GM23248 (cell line): ENCODE measurements at places on chromosomes 2 and 18.
A peak's percentile ranks its signal among the peaks of the same experiment; 100 is the strongest.

DNA sequence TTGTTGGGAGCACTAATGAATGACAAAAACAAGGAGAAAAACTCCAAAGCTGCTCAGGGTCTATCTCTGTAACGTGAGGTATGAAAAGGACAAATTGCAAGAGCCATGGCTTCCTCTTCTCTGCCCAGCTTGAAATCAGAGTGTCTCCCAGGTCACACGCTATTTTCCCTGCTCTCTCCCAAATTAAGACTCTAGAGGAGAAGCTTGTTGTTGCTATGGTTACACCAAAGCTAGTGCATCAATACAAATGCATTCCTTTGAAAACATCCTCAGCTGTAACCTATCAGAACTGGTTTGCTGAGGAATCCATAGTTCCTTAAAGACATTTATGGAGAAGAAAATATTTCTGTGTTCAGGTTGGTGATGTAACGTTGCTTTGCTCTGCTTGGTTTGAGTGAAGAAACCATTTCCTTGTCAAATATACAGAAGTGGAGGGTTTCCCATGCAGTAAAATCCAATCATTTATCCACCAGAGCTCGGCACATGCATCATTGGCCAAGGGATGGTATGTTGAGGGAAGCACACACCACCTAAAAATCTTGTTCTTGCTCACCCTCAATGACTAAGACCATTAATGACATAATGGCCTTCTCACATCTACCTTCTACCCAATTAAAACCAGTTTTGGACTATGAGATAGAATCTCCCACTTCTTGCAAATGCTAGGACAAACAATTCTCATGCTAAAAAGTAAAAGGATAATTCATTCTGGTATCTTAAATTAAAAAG is 2135.6 kb upstream of the CELF4 start:
- no peak for DNase-seq
- H3K27ac ChIP-seq, result no peak overlapping the region
- H3K27me3 ChIP-seq, result no peaks in the 10 kb centered on the region
- H3K4me3 ChIP-seq, result no peak overlapping the region
- no peaks in the 10 kb centered on the region for H3K4me1 ChIP-seq

DNA sequence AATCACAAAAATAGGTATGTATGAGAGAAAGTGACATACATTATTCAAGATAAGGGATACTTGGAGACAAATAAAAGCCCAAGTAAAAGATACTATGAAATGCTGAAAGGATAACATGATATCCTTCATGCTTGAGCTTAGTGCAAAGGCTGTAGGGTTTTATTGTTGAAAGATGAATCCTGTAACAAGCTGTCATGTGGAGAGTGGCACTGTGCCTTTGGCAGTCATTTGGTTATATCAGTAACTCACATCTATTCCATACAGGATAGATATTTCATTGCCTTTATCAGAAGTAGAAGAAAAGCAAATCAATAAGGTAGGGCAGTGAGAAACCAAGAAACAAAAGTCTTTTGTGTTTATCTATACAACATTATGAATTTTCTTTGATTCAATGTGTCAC is 211.0 kb downstream of the ZNF385B start:
- no peak overlapping the region for H3K4me3 ChIP-seq
- H3K4me1 ChIP-seq, result peaks cover 4% of the 10 kb centered on the region
- no peaks in the 10 kb centered on the region for H3K27me3 ChIP-seq
- no peaks in the 10 kb centered on the region for H3K36me3 ChIP-seq

GRCh38 chr18:34847408-34847807 is 137.3 kb downstream of the DTNA start:
- no peaks in the 10 kb centered on the region for H3K36me3 ChIP-seq
- DNase-seq, result no peak
- no peaks in the 10 kb centered on the region for H3K27me3 ChIP-seq
- no peaks in the 10 kb centered on the region for H3K4me1 ChIP-seq
- no peak overlapping the region for H3K4me3 ChIP-seq

- DNase-seq, result peak; percentile 84
- no peaks in the 10 kb centered on the region for H3K27me3 ChIP-seq
- H3K4me3 ChIP-seq, result peak overlapping the region; percentile 63
- H3K4me1 ChIP-seq, result peaks cover 4% of the 10 kb centered on the region; the same call in 1 of the 2 replicates
- H3K27ac ChIP-seq, result no peak overlapping the region
These were observed 43.9 kb upstream of the RAB11FIP5 start for GRCh38 chr2:73156539-73157124.

- no peak overlapping the region for H3K4me3 ChIP-seq
- H3K27me3 ChIP-seq, result no peaks in the 10 kb centered on the region
- no peak for DNase-seq
- no peaks in the 10 kb centered on the region for H3K36me3 ChIP-seq
- no peak overlapping the region for H3K27ac ChIP-seq
These were observed 251.1 kb downstream of the NCKAP5 start for GRCh38 chr2:133317178-133317577.

GRCh38 chr2:88933980-88934379 is 242.5 kb downstream of the RPIA start:
- no peak overlapping the region for H3K27ac ChIP-seq
- no peaks in the 10 kb centered on the region; the same call in 1 of the 2 replicates for H3K27me3 ChIP-seq
- DNase-seq, result no peak

- no peak for DNase-seq
- H3K4me3 ChIP-seq, result no peak overlapping the region
- no peak overlapping the region for H3K27ac ChIP-seq
- H3K4me1 ChIP-seq, result no peaks in the 10 kb centered on the region
- H3K27me3 ChIP-seq, result no peaks in the 10 kb centered on the region
- H3K36me3 ChIP-seq, result no peaks in the 10 kb centered on the region
These were observed 148.5 kb upstream of the CBLN2 start for GRCh38 chr18:72692595-72692994.

- DNase-seq, result no peak
- H3K27me3 ChIP-seq, result no peaks in the 10 kb centered on the region
- no peak overlapping the region for H3K4me3 ChIP-seq
- H3K36me3 ChIP-seq, result no peaks in the 10 kb centered on the region
These were observed 180.3 kb downstream of the FHOD3 start for GRCh38 chr18:36477776-36478175.

- H3K36me3 ChIP-seq, result no peaks in the 10 kb centered on the region
- no peak overlapping the region for H3K4me3 ChIP-seq
- H3K4me1 ChIP-seq, result 0 out of 2 replicates have a peak, but pooled peaks cover 6% of the 10 kb centered on the region
- H3K27ac ChIP-seq, result no peak overlapping the region
- DNase-seq, result no peak
These were observed 43.1 kb downstream of the MOGAT1 start for GRCh38 chr2:222714361-222715241.

- no peak for DNase-seq
- H3K4me3 ChIP-seq, result peak overlapping the region; percentile 98
- H3K27ac ChIP-seq, result no peak overlapping the region
These were observed 657 bp downstream of the ATP8B1 start for GRCh38 chr18:57802213-57803102.

- H3K4me3 ChIP-seq, result no peak overlapping the region
- H3K4me1 ChIP-seq, result peaks cover 18% of the 10 kb centered on the region
- peak; percentile 81 for DNase-seq
- H3K27me3 ChIP-seq, result no peaks in the 10 kb centered on the region
These were observed 22.5 kb upstream of the RAB27B start for GRCh38 chr18:54805571-54806334.

- DNase-seq, result no peak
- H3K36me3 ChIP-seq, result peaks cover 17% of the 10 kb centered on the region
- H3K4me1 ChIP-seq, result peaks cover 4% of the 10 kb centered on the region; the same call in 1 of the 2 replicates
These were observed 3.3 kb downstream of the BCS1L start for GRCh38 chr2:218662827-218663226.

GRCh38 chr2:65800998-65801397 is 368.6 kb upstream of the SPRED2 start:
- DNase-seq, result peak; percentile 41
- H3K27me3 ChIP-seq, result peaks cover 3% of the 10 kb centered on the region; the same call in 1 of the 2 replicates
- no peaks in the 10 kb centered on the region for H3K4me1 ChIP-seq
- no peak overlapping the region for H3K4me3 ChIP-seq
- H3K36me3 ChIP-seq, result no peaks in the 10 kb centered on the region

DNA sequence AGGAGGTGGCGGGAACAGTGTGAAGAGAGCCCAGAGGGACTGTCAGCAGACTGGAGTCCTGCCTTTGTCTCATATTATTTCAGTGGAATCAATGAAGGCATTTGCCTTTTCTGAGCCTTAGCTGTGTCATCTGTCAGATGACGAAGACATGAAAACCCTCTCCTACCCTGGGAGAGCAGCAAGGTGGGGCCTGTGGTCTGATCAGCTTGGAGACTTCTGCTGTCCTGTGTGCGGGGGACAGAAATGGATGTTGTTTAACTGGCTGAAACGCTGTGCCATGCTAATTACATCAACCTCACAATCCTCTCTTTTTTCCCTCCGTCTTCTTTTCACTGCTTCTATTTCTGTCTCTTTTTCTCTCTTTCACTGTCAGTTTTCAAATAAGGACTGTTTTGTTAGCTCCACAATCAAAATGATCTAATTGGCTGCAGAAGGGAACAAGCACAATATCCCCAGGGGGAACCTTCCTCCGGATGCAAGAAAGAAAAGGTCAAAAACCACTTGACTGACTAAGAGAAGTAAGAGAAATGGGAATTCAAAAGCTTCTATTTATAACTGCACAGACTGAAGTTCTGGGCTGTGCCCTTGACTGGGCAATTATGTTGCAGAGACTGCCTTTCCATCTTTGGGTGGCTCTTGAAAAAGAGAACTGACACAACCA is 340.1 kb downstream of the CLIP4 start:
- peaks cover 20% of the 10 kb centered on the region for H3K4me1 ChIP-seq
- no peaks in the 10 kb centered on the region for H3K27me3 ChIP-seq
- no peak overlapping the region for H3K27ac ChIP-seq
- no peak overlapping the region for H3K4me3 ChIP-seq
- no peaks in the 10 kb centered on the region for H3K36me3 ChIP-seq

DNA sequence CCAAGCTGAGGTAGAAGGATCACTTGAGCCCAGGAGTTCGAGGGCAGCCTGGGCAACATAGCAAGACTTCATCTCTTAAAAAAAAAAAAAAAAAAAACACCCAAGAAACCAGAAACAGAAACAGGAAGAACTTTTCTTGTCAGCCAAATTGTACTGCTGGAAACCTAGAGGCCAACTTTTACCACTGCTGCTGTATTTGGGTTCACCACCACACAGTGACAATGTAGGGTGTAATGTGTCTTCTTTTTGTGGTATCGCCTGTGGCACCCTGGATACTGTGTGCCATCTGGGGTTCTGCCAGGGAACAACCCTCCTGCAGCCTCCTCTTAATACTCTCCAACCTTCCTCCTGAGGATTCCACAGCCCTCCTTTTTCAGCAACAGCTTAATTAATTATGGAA is 72.6 kb downstream of the STK39 start:
- H3K4me3 ChIP-seq, result no peak overlapping the region
- no peaks in the 10 kb centered on the region for H3K36me3 ChIP-seq
- no peak overlapping the region for H3K27ac ChIP-seq

- H3K27ac ChIP-seq, result peak overlapping the region; percentile 69
- peaks cover 20% of the 10 kb centered on the region for H3K4me1 ChIP-seq
- no peaks in the 10 kb centered on the region for H3K27me3 ChIP-seq
- H3K4me3 ChIP-seq, result peak overlapping the region; percentile 89
- peak; percentile 23 for DNase-seq
These were observed 984 bp downstream of the CCDC88A start for GRCh38 chr2:55418512-55419232.

GRCh38 chr2:74691929-74692328 is 37.9 kb downstream of the SEMA4F start:
- no peaks in the 10 kb centered on the region for H3K36me3 ChIP-seq
- peaks cover 3% of the 10 kb centered on the region; the same call in 1 of the 2 replicates for H3K4me1 ChIP-seq
- H3K4me3 ChIP-seq, result no peak overlapping the region
- H3K27me3 ChIP-seq, result no peaks in the 10 kb centered on the region

DNA sequence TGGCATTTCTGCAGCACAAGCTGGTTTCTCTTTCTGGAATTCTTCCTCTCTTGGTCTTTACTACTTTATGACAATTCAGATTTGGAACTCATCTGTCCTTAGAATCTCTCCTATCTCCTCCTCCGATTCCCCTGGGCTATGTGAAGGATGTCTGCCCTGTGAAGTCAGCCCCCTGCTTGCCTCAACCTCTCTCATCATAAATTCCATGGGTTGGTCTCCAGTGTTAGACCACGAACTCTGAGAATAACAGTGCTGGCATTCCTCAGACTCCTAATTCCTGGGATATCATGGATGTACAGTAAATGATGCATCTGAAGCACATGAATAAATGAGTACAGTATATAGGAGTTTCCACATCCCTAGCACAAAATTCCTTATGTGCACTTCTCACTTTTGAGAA is 21.0 kb upstream of the CYRIA start:
- H3K4me1 ChIP-seq, result no peaks in the 10 kb centered on the region
- H3K36me3 ChIP-seq, result no peaks in the 10 kb centered on the region
- H3K27ac ChIP-seq, result no peak overlapping the region
- no peaks in the 10 kb centered on the region for H3K27me3 ChIP-seq
- DNase-seq, result no peak
- no peak overlapping the region for H3K4me3 ChIP-seq

DNA sequence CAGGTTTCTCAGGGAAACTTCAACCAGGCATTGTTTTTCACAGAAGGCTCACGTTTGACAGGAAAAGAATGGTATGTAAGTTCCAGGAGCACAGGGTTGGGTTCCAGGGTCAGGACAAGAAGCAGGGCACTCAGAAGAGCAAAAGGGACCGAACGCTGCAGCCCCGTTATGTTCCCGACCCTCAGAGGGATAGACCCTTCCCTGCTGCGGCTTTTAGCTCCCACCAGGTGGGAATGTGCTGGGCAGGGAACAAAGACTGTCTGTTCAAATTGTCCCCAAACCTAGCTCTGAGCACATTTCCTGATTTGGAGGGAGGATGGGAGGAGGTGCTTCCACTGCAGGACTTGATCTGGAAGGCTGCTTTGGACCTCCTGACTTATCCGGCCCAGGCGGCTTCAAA is 130.1 kb downstream of the RAB3GAP1 start:
- H3K4me1 ChIP-seq, result no peaks in the 10 kb centered on the region
- no peak for DNase-seq
- H3K36me3 ChIP-seq, result no peaks in the 10 kb centered on the region; the same call in 1 of the 2 replicates
- H3K4me3 ChIP-seq, result no peak overlapping the region
- no peaks in the 10 kb centered on the region for H3K27me3 ChIP-seq

- H3K4me3 ChIP-seq, result no peak overlapping the region
- no peak overlapping the region for H3K27ac ChIP-seq
- DNase-seq, result no peak
- no peaks in the 10 kb centered on the region for H3K27me3 ChIP-seq
These were observed 34.2 kb downstream of the B4GALT6 start for GRCh38 chr18:31649978-31650719.

DNA sequence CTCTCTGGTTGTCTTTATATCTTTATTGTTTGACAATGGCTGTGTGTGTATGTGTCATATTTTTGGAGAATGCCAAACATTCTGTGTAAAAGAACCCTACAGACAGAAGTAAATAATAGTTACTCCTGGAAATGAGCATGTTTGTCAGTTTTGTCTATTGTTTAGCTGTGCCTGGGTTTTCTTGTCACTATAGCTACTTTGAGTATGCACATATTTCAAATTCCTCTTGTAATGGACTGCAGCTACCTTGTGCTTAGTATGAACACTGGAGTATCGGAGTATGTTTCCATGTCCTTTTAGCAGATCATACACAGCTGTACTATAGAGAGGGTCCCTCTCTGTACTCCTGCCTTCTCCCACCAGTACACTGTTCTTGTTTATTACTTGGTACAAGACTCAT is 58.0 kb upstream of the DOCK10 start:
- peak; percentile 48 for DNase-seq
- peak overlapping the region; percentile 33 for H3K4me3 ChIP-seq
- no peaks in the 10 kb centered on the region for H3K36me3 ChIP-seq

GRCh38 chr2:173843526-173843925 is 121.6 kb downstream of the SP3 start:
- no peak overlapping the region for H3K27ac ChIP-seq
- DNase-seq, result no peak
- H3K27me3 ChIP-seq, result no peaks in the 10 kb centered on the region; the same call in 1 of the 2 replicates
- no peaks in the 10 kb centered on the region for H3K4me1 ChIP-seq
- no peak overlapping the region for H3K4me3 ChIP-seq
